NCI-H1417 treated with DMSO at 0.1 percent for 48 hours (cell line): ENCODE measurements at places on chromosomes 1 and 21.

GRCh38 chr21:45532826-45533360 is 9.3 kb downstream of the SLC19A1 start:
- no peak for DNase-seq

DNA sequence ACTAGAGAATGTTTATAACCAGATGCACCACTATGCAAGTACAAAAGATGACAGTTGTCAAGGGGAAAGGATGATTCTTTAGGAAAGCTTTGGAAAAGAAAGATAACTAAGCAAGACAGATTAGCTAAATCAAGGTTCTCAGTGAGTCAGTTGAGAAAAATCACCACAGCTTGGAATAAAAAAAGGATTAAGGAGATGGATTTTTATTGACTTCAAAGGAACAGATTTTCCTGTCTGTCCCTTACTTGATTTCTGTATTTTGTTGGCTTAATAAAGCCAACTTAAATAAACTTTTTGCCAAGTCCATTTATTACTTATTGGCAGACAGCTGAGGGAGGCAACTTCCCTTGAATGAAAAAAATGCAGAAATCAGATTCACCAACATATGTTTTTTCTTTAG is 93.9 kb downstream of the NR5A2 start:
- no peak for DNase-seq

DNA sequence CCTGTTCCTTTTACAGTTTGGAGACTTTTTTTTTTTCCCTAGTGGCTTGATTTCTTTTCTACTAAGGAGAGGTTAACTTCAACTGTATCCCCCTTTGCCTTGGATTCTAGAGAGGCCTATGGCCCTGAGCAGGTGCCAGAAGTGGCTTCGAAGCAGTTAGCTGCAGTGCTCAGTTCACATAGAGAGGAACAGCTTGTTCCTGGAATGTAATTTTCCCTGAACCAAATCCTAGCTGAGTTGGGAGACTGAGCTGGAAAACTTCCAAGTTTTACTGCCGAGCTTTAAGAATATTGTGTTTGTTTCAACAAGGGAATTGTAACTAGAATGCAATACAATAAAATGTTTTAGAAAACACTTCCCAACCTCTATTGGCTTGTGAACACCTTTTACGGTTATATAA is 17.5 kb downstream of the RD3 start:
- DNase-seq: no peak

DNA sequence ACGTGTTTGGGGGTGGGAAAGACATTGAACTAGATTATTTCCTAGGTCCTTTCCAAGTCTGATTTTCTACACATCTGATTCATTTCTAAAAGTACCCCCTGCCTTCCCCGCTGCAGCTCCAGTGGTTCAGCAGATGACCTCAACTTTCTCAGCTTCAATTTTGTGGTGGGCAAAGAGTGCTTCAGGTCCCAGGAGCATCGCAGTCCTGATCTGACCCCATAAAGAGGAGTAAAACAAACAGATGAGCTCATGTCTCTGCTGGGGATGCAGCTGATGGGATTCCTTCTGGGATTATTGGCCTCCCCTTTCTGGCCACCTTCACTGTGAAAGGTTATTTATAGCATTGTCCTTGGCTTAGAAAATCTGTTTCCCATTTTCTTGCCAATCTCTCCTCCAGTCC is 337.0 kb upstream of the PLXNA2 start:
- DNase-seq: no peak

- DNase-seq: no peak
Observed at GRCh38 chr1:63730211-63730610, 43.6 kb upstream of the ROR1 start.

DNA sequence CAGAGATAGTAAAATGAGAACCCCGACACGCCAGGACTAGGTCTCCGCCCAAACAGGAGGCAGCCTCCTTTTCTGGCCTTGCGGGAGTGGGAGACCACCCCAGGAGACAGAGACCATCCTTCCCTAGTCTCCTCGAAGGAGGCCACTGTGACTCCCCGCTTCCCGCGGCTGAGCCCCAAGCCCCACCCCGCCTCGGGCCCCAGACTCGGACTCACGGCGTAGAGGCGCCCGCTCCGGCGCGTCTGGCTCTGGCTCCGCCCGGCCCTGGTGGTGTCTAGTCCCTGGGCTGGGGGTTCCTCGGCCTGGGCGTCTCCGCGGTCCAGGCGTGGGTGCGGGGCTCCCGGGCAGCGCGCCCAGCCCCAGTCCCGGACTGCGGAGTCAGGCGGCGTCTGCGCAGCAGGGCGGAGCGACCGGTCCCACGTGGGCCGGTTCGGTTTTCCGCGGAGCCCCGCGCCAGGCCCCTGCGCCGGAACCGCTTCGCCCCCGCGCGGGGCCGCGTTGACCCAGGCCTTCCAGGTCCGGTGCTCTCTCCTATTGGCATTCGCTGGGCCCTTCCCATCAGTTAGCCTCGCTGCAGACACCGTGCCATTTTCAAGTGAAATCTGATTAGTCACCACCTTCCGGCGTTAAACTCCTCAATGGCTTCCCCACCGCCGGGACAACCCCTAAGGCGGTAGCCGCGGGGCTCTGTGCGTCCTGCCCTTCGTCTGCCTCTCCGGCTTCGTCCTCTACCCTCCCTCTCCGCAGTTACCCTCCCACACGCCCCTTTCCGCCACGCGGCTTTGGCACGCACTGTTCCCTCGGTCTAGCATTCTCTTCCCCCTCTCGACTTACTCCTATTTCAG is at the start of gene C1orf216:
TSS of gene C1orf216 (minus strand) at position 393 of the 845 bp plus-strand sequence. CDS start 2,563 bp downstream, outside the sequence.
- no peak for DNase-seq

- no peak for DNase-seq
Observed at GRCh38 chr1:14238472-14239307, 359.8 kb upstream of the KAZN start.

GRCh38 chr1:24289937-24290595 is 29.1 kb upstream of the GRHL3 start:
- no peak for DNase-seq

DNA sequence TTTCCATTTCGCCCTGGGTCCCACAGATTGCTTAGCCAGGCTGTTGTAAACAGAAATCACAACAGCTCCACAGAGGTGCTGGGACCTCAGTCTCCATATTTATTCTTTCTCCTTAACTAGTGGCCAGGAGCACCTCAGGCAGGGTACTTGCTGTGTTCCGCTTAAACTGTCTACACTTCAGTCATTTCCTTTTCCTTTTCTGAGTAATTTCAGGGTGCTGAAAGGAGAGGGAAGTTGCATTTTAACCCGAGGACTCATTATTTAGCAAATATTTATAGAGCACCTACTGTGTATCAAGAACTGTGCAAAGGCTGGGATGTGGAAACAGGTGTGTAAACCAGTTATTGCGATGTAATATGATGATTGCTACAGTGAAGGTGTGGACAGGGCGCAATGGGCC is 41.9 kb downstream of the ACP6 start:
- no peak for DNase-seq

GRCh38 chr1:108785880-108786279 is 39.4 kb downstream of the STXBP3 start:
- DNase-seq: no peak

- DNase-seq: no peak
Observed at GRCh38 chr1:114510274-114511031, 550 bp downstream of the TRIM33 start.

DNA sequence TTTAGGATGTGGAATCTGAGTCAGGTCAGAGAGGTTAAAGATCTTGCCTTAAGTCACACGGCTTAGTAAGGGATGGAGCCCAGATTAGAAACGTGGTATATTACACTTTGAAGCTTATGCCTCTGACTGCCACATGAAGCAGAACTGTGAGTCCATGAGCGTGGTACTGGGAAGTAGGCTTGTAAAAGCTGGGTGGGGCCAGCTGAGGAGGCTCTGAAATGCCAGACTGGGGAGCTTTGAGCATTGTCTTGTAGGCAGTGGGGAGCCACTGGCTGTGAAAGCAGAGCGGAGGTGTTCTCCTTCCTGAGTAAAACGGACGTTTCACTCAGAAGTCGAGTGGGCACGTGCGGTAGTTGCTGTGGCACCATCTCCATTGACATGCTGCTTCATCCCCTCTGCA is 72.6 kb upstream of the USP24 start:
- no peak for DNase-seq
